Activated naive CD4-positive, alpha-beta T cell (primary cell): ENCODE measurements at places on chromosomes 11 and 22.

DNA sequence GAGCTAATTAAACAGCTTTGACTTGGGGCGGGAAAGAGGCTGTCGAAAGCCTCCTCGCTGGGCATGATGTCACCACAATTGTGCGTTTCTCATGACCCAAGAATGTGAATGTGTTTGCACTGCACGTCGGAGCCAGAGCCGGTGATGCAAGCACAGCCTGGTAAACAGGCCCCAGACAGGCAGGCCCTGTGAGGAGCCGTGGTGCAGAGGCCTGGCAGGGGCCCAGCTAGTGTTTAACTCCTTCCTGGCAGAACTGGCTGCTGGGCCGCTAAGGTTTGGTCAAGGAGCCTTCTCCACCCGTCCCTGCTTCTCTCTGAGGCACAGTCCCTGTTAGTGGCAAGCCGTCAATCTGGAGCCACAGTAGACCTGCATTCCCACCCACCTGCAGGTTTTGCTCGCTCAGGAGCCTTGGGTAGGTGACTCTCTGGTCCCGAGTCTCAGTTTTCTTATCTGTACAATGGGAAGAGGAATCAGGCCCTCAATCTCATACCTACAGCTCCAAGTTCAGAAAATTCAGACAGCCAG is 25.4 kb upstream of the SMTN start:
- no peak for DNase-seq

- no peak for DNase-seq
Measured at GRCh38 chr22:46815559-46815895, 53.1 kb downstream of the TBC1D22A start.

- no peak for DNase-seq
Measured at GRCh38 chr22:50439871-50440331, 34.9 kb downstream of the SBF1 start.

DNA sequence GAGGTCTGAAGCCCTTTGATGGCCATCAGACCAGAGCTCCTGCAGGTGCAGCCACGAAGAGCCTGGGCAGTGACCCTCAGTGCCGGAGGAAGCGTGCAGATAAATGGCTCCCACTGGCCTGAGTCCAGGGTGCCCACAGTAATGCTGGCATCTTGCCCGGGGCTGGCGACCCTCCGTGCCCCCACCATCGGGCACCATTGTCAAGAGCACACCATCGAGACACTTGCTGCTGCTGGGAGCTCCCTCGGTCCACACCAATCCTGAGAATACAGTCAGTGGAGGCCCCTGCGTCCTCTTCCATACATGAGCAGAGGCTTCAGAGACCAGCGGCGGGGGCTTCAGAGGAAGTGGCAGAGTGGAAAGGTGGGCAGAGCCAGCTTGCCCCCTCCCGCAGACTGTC is 1448.3 kb downstream of the BRD1 start:
- no peak for DNase-seq

- no peak for DNase-seq
Measured at GRCh38 chr11:133271206-133271605, 261.1 kb downstream of the OPCML start.

- no peak for DNase-seq
Measured at GRCh38 chr11:108220721-108221336, 1.6 kb downstream of the NPAT start.
